KG1 (cell line): ENCODE measurements at places on chromosomes 3 and 15.

DNA sequence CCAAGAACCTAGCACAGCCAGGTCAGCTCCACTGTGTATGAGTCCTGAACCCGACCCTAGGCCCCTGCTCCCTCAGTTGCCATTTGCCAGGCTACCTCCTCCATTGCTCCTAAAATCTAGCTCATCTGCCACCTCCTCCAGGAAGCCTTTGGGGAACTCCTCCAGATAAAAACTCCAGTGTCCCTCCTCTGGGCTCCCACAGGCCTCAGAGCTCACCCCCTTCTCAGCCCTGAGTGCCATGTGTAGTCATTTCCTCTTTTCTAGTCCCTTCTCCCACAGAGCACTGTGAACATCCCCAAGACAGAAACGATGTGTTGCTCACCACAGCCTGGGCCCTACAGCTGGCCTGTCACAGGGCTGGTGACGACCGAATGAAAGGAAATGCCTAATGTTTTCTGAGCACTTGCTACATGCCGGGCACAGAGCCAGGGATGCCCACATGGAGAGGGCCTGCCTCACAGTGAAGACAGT, 61.0 kb downstream of the IQSEC1 start:
- DNase-seq = peak; percentile 72

- DNase-seq = no peak
Measured at GRCh38 chr15:88472225-88472624, 4.7 kb downstream of the MRPS11 start.

DNA sequence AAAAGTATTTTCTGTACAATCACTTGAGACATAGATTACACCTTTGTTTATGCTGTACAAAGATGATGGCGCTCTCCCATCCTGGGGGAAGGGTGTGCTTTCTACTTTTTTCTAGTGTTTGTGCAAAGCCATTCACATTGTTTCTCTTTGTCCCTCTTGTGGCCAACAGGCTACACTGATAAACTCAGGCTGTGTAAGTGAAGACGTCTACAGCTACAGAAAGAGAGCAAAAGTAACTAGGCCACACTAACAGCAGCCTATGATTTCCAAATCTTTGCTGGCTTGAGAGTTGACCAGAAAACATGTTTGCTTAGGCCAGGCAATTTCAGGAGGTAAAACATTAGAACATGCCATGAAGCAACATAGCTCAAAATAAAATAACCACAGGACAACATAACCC, 75.1 kb downstream of the FOXB1 start:
- no peak for DNase-seq

GRCh38 chr3:181719991-181720680, 8.4 kb downstream of the SOX2 start:
- no peak for DNase-seq

DNA sequence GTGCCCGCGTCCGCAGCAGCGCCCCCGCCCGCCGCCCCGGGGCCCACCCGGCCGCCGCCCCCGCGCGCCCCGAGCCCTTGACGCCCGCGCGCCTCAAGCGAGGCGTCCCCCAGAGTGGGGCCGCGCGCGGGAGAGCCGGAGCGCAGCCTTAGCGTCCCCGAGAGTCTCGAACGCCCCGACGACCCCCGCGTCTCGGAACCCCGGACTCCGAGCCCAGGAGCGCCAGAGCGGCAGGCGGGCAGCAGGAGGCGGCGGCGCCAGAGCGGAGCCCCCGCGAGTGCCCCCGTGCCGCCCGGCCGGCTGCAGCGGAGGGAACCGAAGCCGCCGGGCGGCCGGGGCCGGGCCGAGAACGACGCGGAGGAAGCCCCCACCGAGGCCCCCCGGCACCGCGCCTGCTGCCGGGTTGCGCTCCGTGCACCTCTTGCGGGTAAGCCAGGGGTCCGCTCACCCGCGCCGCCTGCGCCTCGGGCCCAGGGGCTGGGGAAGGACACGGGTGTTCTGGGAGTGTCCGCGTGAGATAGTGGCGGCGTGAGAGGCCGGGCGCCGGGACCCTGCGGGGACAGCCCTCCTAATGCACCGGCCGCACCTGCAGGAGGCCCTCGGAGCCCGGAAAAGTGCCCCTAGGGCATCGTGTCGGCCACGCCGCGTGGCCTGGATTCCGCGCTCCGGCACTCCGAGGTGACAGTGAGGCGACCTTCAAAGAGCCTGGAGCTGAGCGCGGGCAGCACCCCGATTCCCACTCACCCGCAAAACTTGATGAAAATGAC, 52.0 kb upstream of the ULK4 start:
- DNase-seq = no peak

DNA sequence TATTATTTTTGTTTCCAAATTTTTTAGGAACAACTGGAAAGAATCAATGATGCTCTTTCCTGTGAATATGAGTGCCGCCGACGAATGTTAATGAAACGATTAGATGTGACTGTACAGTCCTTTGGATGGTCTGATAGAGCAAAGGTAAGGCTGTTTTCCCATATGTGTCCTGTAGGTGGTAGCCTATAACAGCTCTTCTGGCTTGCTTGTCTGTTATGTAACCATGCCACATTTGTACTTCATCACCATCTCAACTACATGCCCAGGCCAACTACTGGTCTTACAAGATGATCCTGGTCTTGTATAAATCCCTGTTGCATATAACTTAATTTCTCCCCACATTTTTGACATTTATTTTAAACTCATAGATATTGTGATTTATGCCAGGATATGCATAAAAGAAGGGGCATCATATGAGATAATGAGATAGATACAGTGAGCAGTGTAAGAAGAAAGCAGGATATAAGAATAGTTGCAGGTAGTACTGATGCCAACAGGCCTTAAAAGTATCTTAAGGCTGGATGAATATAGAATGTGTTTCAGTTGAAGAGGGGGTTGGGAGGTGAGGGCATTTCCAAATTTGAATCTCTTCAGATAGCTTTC, 20.3 kb downstream of the FAM98B start:
- DNase-seq = no peak

DNA sequence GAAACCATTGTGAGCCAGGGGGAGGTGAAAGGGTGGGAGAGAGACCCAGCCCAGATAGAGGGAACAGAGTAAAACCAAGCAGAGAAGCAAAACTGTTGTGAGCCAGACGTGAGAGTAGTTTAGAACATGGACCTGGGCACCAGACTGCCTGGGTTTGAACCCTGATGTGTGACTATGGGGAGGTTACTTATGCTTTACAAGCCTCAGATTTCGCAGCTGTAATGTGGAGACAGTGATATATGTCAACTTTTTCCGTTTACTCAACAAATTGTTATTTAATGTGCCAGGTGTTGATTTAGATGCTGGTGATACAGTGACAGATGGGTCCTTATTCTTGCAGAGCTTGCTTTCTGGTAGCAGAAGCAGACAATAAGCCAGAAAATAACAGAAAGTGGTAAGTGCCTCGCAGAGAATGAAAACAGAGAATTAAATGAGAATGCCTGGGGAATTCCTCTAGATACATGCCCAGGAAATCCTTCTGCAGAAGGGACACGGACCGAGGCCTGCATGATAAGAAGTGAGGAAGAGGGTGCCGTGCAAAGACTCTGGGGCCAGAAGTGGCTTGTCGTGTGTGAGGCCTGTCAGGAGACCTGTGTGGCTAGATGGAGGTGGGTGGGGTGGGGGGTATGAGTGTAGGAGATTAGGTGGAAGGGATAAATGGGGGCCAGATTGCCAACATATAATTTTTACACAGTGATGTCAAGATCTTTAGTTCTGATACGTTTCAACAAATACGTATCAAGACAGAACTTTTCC, 15.0 kb downstream of the KAT2B start:
- DNase-seq = no peak

DNA sequence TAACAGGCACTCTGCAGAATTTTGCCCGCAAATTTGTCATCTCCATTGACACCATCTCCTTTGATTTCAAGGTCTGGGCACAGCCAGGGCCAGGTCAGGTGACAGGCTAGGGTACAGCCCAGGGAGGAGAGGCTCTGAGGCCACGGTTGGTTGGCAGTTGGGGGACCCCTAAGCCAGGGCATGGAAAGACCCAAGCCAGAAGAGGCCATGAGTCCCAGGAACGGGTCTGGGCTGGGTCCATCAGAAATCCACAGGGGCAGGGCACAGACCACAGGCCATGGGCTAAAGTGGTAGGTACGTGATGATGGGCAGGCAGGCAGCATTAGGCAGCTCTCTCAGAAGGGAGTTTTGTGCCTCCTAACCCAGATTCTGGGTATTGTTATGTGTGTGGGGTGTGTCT, 45.8 kb downstream of the SEMA3G start:
- DNase-seq = no peak

GRCh38 chr15:57685306-57686095, 21.0 kb upstream of the POLR2M start:
- DNase-seq = no peak

DNA sequence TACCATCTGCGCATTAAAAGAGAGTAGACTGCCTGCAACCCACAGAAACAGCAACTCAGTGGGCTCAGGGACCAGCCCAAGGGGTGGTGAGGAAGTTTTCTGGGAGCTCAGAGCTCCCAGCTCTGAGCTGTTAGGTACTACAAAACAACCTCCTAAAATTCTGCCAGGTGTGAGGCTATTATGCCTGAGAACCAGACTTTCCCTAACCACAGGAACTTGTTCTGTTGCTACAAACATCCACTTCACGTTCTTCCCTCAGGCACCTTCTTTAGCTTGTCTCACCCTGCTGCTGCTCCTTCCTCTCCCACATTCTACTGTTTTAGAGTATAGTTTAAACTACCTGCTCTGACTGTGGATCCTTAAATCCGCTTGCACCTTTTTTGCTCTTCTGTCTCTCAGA, 399.4 kb downstream of the ROBO1 start:
- DNase-seq = no peak

- no peak for DNase-seq
Measured at GRCh38 chr3:113914646-113915045, 33.2 kb upstream of the ZDHHC23 start.

DNA sequence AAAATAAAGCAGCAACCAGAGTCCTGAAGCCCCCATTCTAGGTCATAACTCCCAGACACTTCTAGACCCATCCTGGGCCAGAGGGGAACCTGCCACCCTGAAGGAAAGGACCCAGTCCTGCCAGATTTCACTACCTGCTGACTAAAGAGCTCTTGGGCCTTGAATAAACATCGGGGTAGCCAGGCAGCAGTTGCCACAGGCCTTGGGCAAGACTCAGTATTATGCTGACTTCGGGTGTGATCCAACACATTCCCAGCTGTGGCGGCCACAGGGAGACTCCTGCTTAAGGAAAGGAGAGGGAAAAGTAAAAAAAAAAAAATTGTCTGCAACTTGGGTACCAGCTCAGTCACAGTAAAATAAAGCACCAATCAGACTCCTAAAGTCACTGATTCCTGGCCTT, 23.8 kb downstream of the NEDD4 start:
- DNase-seq = no peak

- DNase-seq = no peak
Measured at GRCh38 chr15:64152507-64153387, 1.2 kb downstream of the SNX22 start.

DNA sequence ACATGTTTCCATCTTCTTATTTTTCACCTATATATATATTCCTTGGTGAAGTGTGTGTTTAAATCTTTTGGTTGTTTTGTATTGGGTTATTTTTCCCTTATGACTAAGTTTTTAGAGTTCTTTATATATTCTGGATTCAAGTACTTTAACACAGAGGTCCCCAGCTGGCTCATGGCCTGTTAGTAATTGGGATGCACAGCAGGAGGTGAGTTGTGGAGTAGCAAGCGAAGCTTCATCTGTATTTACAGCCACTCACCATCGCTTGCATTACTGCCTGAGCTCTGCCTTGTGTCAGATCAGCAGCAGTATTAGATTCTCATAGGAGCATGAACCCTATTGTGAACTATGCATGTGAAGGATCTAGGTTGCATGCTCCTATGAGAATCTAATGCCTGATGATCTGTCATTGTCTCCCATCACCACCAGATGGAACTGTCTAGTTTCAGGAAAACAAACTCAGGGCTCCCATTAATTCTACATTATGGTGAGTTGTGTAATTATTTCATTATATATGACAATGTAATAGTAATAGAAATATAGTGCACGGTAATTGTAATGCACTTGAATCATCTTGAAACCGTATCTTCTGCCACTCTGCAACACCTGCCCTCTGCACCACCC, 151.6 kb downstream of the RSRC1 start:
- DNase-seq = no peak

- no peak for DNase-seq
Measured at GRCh38 chr3:85652360-85652759, 693.6 kb downstream of the CADM2 start.

DNA sequence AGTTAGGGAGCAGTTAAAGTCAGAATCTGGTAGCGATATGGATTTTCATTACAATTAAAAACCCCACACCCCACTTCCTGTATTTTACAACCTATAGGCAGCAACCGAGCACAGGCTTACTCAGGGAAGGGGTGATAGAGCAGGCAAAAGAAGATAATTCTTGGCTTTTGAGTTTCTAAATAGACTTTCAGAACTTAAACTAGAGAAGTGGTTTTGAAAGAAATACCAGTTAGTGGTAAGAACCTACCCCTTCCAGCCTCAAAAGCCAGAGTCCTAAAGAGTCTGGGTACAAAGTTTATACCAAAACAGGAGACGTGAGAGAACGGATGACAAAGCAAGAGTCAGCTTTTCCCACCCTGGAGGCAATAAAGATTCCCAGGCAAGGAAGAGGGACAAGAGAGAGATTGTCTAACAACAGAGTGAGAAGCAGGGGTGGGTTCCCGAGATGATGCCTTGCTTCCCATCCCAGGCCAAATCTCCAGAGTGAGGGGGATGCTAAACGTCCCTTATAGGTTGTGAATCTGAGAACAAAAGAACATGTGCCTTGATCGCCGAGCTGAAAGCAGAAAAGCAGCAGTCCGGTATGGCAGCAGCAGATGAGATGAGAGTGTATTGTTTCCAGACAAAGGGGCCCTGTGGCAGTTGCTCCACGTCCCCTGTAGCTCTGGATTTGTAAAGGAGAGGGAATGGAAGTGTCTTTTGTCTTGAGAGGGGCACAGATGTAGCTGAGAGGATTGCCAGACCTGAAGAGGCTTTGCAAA, 36.8 kb downstream of the KLHL6 start:
- DNase-seq = no peak

- DNase-seq = no peak
Measured at GRCh38 chr3:128783774-128784173, 57.8 kb downstream of the RAB7A start.

DNA sequence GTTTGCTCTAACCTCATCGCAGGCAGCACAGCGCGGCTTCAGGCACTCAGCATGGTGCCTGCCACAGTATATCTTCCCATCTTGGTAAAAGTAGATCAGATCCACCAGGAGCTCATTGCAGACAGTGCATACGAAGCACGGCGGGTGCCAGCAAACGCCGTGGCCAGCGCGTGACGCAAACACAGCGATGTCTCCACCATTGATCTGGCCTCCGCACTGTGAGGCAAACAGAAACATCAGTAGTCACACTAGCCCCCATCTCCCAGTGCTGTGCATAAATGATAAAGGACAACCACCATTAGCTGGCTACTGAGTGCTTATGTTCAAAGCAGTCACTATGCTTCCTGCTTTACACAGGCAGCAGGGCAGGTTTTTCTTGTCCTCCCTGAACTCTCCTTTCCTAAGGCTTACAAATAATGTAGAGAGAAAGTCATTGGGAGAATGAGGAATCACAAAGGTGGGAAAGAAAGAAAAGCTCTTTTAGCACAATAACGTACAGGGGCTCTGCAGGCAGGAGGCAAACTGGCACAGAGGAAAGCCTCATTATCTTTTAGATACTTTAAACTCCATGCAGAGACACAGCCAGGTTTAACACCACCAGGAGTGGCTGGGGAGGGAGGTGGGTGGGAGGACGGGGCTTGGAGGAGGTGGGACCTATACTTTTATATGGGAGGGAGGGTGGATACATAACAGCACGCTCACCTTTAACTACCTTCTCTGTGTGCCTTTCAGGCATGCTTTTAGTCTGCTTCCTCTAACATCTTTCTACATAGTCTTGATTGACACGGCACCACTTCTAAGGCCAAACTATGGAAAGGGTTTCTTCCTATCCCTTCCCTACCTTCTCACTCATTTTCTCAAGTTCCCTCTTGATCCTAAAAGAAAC, 67.9 kb downstream of the PRICKLE2 start:
- DNase-seq = no peak

GRCh38 chr3:129526121-129526900, 2.1 kb upstream of the RHO start:
- peak; percentile 29 for DNase-seq
